ENCODE measurements at places on chromosomes 1 and 21. TPM values are rescaled to one million over a fixed set of nuclear protein-coding genes. Genes with fewer than 3 reads are reported as not detected.

DNA sequence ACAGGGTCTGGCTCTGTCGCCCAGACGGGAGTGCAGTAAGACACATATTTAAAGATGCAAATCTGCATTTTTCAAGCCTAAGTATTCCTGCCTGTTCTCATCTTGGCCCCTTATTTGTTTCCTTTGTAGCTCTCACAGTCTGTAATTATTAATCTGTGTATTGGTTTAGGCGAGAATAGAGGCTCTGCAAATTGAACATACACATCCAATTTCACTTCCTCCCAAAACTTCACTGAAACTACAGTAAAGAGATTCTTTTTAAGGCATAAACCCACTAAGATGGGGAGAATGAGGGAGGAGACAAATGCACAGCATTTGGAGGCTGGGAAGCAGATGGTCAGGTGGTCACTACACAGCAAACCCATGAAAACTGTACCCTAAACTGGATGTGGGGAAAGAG, 21.0 kb downstream of the HMGN2 start:
- DNase-seq, result no peak

DNA sequence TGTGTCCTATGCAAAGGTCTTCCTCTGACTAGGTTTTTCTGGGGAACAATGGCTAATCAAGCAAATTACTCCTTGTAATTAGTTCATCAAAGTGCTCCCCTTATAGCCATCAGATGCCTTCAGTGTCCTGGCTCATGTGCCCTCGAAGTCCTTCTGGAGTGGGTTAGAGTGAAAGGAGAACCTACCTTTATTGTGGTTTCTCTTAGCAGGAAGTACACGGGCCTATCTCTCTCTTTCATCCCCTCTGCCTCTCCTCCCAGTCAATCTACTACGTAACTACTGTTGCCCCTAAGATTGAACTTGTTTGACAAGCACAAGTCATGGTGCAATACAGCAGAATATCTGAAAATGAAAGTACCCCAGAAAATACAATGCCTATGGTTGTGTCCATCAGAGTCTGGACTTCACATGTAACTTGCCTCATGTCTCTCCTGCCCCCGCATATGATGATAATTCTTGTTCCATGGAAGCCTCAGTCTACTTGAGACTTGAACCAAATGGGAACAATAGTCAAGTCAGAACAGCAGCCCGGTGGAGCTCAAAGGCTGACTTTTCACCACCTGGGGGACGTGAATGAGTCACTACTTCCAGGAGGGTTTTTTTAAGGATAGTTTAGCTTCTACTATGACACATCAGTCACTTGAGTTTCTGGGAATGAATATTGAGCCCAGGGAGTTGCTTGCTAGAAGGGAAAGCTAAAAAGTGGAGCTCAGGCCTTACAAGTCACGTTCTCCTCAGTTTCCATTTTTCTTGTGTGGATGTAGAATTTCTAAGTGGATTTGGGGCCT, 243.6 kb downstream of the TNR start:
- no peak for DNase-seq

- no peak for DNase-seq
Measured at GRCh38 chr1:205520709-205521108, 16.2 kb downstream of the CDK18 start.

- no peak for DNase-seq
Measured at GRCh38 chr1:164771619-164772361, 212.8 kb downstream of the PBX1 start.

GRCh38 chr21:36692835-36693488, 6.0 kb upstream of the SIM2 start:
- no peak for DNase-seq

GRCh38 chr21:41761211-41761933, 5.5 kb downstream of the RIPK4 start:
- no peak for DNase-seq

Gene GNG4
- total RNA-seq, result 167 TPM

Gene SDHB
- 124 TPM for total RNA-seq
